Effector memory CD8-positive, alpha-beta T cell (primary cell): ENCODE measurements at places on chromosomes 7 and 10.

DNA sequence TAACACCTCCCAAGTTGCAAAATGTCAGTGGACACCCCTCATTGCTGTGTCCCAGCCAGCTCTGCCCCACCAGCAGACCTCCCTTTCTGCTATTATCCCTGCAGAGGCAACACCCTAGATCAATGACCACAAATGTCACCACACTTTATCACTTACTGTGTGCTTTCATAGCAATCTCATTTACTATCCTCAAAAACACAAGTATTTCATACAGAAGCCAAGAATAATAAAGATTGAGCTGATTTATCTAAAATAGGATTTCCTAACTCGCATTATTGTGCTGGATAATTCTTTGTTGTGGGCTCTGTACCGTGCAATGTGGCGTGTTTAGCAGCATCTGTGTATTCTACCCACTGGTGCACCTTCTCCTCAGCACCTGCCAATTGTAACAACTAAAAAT lies 13.2 kb upstream of the ABCB5 start:
- DNase-seq: no peak

GRCh38 chr7:116122972-116123595 lies 87.3 kb upstream of the TES start:
- no peak for DNase-seq

DNA sequence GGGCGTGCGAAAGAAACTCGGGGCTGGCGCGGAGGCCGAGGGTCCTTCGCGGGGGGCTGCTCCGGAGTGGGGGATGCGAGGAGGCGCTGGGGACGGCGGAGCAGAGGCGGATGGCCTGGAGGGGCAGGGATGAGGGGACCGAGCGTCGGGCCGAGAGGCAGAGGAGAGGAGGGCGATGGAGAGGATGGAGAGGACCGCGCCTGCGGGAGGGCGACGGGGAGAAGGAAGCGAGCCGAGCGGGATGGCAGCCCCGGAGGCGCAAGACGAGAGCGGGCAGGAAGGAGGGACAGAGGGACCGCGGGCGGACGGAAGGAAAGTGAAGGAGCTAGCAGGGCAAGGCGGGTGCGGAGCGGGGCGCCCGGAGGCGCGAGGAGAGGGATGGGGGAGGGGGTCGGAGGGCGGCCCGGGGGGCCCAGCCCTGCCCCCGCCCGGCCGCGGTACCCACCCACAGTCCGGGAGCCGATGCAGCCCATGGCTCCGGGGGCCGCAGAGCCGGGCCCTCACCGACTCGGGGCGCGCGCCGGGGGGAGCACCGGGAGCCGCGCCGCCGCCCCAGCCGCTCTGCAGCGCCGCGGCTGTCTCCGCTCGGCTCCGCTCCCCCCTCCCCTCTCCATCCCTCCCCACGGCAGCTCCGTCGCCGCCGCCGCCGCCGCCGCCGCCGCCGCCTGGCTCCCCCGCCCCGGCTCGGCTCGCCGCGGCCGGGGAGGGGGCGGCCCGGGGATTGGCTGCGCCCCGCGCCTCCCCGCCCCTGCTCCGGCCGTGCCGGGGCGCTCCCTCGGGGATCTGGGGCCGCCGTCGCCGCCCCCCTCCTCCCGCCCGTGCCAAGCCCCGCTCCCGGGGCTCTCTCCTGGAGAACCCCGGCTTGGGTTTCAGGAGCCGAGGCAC lies at the start of gene FAM131B:
FAM131B (minus strand) TSS at position 583 of the 885 bp plus-strand sequence; CDS start at position 473, 110 bp downstream.
- no peak for DNase-seq

GRCh38 chr7:158248816-158249215 lies 338.8 kb downstream of the PTPRN2 start:
- DNase-seq: no peak

DNA sequence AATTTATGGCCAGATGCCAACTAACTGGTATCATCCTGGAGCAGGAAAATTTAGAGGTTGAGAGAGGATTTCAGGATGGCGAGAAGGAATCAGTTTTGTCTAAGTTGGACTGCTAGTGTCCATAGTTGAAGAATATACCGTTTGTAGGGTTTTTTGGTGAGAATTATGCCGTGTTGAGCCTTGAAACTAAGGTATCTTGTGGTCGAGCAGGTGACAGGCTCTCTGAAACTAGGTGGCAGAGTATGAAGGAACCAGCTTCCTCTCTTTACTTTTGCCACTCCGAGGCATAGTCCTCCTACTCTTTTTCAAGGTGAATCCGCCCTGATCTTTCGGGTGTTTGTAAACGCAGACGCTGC lies 9.7 kb downstream of the MDFIC start:
- DNase-seq: no peak

- DNase-seq: no peak
These were observed 86.6 kb upstream of the CYTH3 start for GRCh38 chr7:6359021-6359420.

DNA sequence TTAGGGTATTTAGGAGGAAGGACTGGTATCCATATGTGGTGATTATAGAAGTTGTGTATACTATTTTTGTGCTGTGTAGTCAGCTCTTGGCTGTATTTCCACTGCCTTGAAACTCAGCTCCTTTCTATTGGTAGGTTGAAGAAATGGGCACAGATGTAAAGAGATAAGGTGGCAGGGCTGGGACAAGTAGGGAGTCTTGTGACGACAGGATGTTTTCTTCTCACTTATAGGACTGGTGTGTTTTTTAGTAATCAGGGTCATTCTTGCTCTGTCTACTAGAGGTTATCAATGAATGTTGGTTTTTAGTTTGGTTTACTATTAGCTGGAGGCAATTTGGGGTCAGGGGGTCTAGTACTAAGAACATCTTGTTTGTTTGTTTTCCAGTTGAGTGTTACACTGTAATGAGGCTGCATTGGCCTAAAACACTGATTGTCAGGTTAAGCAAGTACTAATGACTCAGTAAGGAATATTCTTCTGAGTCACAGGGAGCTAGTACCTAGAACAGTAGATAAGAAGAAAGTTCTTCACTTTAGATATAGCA lies 11.8 kb downstream of the UBN2 start:
- DNase-seq: no peak

GRCh38 chr7:106731646-106732444 lies 70.9 kb upstream of the CCDC71L start:
- no peak for DNase-seq

- no peak for DNase-seq
These were observed 412.7 kb upstream of the SORCS1 start for GRCh38 chr10:107577221-107577620.

DNA sequence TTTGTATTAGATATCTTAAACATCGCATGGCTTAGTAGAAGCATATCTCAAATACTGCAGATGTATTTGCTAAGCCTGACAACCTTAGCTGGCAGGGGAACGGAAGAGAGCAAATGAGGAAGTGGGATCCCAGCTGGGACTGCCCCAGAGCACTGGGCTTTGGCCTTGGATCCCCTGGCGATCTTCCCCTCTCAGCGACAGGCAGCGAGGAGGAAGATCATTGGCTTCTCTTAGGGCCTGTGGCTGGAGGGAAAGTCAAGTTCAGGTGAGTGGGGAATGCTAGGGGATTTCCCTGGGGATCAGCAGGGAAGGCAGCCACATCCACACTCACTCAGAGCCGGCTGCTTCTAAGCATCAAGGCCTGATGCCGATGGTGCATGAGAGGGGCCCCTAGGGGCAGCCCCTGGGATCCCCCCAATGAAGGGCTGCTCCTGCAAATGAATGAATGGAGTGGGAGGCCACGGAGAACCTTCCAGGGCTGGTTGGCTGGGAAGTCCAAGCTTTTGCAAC lies 42.0 kb downstream of the LYZL2 start:
- no peak for DNase-seq
